ENCODE measurements at places on chromosomes 4 and X. TPM values are rescaled to one million over a fixed set of nuclear protein-coding genes. Genes with fewer than 3 reads are reported as not detected.

GRCh38 chr4:108428923-108429322 is 191.5 kb upstream of the RPL34 start:
- no peak overlapping the region for H3K4me3 ChIP-seq
- no peaks in the 10 kb centered on the region for H3K27me3 ChIP-seq
- no peak overlapping the region for H3K27ac ChIP-seq
- DNase-seq, result no peak
- H3K4me1 ChIP-seq, result peaks cover 38% of the 10 kb centered on the region
- peaks cover 3% of the 10 kb centered on the region for H3K36me3 ChIP-seq

DNA sequence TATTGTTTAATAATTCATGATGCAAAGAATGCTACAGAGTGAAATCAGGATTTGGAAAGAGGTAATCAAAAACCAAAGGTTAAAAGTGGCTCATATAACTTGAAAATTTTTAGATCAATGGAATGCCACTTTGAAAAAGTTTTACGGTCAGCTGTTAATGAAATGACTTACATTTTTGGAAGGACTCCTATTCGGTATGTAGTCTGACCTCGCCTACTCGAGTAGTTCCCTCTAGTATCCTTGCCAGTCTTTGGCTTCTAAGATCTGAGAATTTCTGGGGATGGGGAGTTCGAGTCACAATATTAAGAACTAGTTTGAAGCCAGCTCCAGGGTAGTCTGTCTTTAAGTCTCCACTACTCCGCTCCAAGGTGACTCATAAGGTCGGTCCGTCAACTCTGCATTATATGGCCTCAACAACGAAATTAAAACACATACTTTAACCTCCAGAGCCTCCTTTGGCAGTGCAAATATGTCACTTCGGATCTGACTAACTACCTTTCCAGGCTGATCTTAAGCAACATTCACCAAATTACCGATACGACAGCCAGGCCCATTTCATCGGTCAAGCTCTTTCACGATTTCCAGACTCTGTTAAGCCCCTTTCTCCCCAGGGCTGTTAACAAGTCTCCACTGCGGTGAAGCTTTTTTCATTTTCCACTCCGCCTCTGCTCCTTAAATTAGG is 733 bp upstream of the NAA15 start:
- peak overlapping the region; percentile 93 for H3K4me3 ChIP-seq
- H3K27ac ChIP-seq, result peak overlapping the region; percentile 95
- H3K27me3 ChIP-seq, result no peaks in the 10 kb centered on the region
- peaks cover 40% of the 10 kb centered on the region for H3K4me1 ChIP-seq
- no peak for DNase-seq

DNA sequence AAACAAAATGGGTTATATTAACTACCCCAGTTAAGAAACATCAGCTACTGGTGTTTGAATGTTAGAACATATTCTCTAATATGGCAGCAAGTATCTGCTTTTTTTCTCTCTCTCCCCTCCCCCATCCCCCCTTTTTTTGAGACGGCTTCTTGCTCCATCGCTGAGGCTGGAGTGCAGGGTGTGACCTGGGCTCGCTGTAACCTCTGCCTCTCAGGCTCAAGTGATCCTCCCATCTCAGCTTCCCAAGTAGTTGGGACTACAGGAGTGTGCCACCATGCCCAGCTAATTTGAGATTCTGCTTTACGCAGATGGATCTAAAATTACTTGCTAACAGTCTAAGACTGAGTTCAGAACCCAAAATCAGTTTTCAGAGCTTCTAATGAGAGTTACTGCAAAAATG is 101.9 kb downstream of the AFF1 start:
- no peak overlapping the region for H3K4me3 ChIP-seq
- H3K27me3 ChIP-seq, result no peaks in the 10 kb centered on the region
- H3K4me1 ChIP-seq, result peaks cover 14% of the 10 kb centered on the region
- peaks cover 3% of the 10 kb centered on the region for H3K36me3 ChIP-seq

DNA sequence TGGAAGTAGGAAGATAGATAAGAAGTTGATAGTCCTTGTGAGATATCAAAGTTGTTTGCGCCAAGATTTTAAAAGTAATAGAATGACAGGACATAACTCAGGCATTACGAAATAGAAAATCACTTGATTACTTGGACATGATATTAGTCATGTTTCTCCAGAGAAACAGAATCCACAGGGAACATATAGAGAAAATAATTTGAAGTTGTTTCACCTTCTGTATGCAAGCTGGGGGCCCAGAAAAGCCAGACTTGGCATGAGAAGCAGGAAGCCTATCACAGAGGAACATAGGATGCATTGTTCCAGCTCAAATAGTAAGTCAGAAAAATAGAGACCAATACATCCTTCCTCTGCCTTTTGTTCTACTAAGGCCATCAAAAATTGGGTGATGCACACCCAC is 715.9 kb downstream of the TECRL start:
- no peak for DNase-seq
- no peak overlapping the region for H3K4me3 ChIP-seq
- H3K27ac ChIP-seq, result no peak overlapping the region
- H3K27me3 ChIP-seq, result no peaks in the 10 kb centered on the region
- H3K4me1 ChIP-seq, result no peaks in the 10 kb centered on the region

DNA sequence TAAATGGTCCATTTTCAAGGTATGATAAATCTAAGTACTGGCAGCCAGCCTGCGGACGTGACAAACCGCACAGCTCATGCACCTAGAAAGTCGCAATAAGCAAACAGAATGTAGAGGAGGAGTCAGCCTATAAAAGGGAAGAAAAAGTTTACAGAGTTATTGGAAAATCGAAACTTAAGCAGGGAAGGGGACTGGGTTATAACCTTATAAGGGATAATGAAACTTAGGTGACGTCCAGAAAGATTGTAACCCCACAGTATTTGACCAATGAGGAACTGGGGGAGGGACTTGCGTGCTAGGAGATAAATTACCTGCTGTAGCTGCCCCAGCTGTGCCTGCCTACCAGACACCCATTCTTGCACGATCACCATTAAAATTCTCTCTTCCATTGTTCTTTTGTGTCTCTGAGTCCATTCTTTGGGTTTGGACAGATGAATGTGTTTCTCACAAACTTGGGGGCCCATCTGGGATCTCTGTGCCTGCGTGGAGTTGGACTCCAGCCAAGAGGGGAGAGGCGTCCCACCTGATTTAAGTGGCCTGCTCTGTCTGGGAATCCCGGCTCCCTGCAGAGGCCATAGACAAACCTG is 61.0 kb downstream of the ZCCHC12 start:
- no peak overlapping the region for H3K27ac ChIP-seq
- no peaks in the 10 kb centered on the region for H3K27me3 ChIP-seq
- no peak for DNase-seq
- no peaks in the 10 kb centered on the region for H3K36me3 ChIP-seq
- no peak overlapping the region for H3K4me3 ChIP-seq
- H3K4me1 ChIP-seq, result no peaks in the 10 kb centered on the region

GRCh38 chr4:69497886-69498395 is 2.2 kb upstream of the UGT2B4 start:
- no peak overlapping the region for H3K27ac ChIP-seq
- H3K27me3 ChIP-seq, result no peaks in the 10 kb centered on the region
- no peaks in the 10 kb centered on the region for H3K4me1 ChIP-seq
- H3K4me3 ChIP-seq, result no peak overlapping the region
- no peaks in the 10 kb centered on the region for H3K36me3 ChIP-seq

DNA sequence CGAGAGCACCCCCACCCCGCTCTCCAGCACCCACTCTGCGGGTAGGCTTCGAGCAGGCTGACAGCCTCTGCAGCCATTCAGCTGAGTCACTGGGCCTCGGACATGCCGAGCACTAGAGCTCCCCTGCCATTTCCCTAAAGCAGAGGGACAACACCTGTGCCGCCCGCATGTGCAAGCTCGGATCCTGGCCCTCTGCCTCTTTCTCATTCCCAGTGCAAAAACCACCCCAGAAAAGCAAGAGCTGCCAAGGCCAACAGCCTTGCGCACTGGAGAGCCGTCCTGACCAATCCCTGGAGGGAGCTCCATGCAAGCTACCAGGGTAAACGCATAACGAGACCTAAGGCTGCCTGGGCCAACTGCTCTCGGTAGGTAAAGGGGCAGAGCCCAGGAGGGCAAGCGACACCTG is 5.3 kb downstream of the HCFC1 start:
- no peaks in the 10 kb centered on the region for H3K27me3 ChIP-seq
- no peak for DNase-seq
- peaks cover 17% of the 10 kb centered on the region for H3K36me3 ChIP-seq
- peaks cover 6% of the 10 kb centered on the region for H3K4me1 ChIP-seq
- H3K4me3 ChIP-seq, result peak overlapping the region; percentile 100

DNA sequence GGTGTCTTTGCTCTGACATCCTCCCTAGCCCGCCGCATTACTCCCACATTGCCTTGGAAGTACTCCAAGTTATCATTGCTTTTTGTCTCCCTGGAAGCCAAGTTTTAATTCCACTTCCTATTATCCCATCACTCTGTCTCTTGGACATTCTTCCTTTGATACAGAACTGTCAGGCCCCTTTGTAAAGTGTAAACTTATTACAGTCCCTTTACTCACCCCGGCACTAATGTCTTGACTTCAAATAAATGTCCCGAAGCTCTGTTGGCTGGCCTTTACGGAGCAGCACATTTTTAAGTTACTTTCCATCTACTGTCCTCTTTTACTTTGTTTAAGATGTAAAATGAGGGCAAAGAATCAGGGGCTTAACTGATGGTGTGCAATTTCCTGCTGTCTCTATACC is 223.5 kb upstream of the IGFBP7 start:
- DNase-seq, result no peak
- no peak overlapping the region for H3K27ac ChIP-seq
- H3K4me3 ChIP-seq, result no peak overlapping the region
- no peaks in the 10 kb centered on the region for H3K36me3 ChIP-seq
- H3K27me3 ChIP-seq, result no peaks in the 10 kb centered on the region

- peaks cover 21% of the 10 kb centered on the region for H3K27me3 ChIP-seq
- no peaks in the 10 kb centered on the region for H3K4me1 ChIP-seq
- no peak overlapping the region for H3K27ac ChIP-seq
- DNase-seq, result no peak
These were observed 5.3 kb upstream of the FGA start for GRCh38 chr4:154595807-154596206.

- H3K36me3 ChIP-seq, result no peaks in the 10 kb centered on the region
- no peak for DNase-seq
- H3K4me3 ChIP-seq, result no peak overlapping the region
- no peak overlapping the region for H3K27ac ChIP-seq
These were observed 57.8 kb upstream of the XAGE1B start for GRCh38 chrX:52574416-52575275.

DNA sequence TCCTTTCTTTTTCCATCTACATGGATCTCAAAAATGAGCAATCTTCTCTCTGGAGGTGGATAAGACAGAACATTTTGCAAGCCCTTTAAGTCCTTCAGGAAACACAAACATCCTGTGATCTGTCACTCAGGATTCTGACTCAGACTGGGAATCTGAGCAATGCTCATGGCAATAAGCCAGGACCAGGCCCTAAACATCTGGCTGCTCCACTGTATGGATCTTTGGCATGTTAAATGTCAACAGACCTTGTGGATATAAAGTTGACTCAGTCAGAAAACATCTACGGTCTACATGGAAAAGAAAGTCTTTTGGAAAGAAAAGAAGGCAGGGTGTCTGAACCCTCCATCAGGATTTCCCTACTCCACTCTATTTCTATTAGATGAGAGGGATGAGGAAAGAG is 17.8 kb upstream of the CHIC2 start:
- no peaks in the 10 kb centered on the region for H3K36me3 ChIP-seq
- H3K4me1 ChIP-seq, result no peaks in the 10 kb centered on the region
- H3K27me3 ChIP-seq, result peaks cover 18% of the 10 kb centered on the region
- no peak overlapping the region for H3K27ac ChIP-seq

DNA sequence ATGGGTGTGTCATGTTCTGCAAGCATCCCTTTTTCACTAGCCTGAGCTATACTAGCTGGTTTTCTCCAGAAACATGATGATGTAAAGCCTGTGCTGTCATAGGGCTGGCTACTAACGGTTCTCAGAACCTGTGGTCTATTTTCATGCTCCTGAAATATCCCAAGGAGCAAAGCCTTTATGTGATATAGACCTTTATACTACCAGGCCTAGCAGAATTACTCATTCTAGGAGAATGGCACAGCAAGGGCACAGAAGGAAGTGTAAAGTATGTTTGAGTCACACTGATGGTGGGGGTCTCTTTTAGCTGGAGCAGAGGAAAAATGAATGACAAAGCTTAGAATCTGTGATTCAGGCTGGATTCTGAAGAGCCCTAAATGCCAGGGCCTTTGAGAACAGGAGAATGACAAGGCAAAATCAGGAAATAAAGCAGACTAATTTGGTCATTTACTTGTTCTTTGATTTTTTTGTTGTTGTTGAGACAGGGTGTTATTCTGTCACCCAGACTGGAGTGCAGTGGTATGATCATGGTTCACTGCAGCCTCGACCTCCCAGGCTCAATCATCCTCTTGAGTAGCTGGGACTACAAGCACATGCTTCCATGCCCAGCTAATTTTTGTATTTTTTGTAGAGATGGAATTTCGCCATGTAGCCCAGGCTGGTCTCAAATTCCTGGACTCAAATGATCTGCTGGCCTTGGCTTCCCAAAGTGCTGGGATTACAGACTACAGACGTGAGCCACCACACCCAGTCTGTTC is 11.8 kb downstream of the TCEAL1 start:
- no peaks in the 10 kb centered on the region for H3K36me3 ChIP-seq
- H3K4me3 ChIP-seq, result no peak overlapping the region
- no peak overlapping the region for H3K27ac ChIP-seq
- DNase-seq, result no peak
- no peaks in the 10 kb centered on the region for H3K4me1 ChIP-seq

GRCh38 chr4:183986291-183986970 is 81.3 kb downstream of the STOX2 start:
- H3K4me3 ChIP-seq, result no peak overlapping the region
- H3K36me3 ChIP-seq, result no peaks in the 10 kb centered on the region
- peaks cover 3% of the 10 kb centered on the region for H3K4me1 ChIP-seq
- no peak overlapping the region for H3K27ac ChIP-seq
- no peak for DNase-seq

DNA sequence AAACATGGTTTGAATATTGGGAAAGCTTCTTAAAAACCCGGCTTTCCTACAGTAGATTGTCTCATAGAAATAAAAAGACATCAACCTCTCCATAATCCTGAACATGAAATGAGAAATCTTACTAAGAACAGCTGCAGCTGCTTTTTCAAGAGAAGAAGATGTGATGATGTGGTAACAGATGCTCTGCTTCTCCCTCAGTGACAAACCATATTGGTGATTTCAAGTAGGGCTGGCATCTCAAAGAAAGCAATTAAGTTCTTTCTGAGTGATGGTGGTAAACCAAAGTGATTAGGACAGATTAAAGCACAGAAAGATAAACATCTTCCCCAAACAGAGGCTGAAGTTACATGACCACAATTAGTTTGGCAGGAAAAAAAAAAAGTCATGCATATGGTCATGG is 1477.7 kb downstream of the RAPGEF2 start:
- no peaks in the 10 kb centered on the region for H3K36me3 ChIP-seq
- no peak overlapping the region for H3K27ac ChIP-seq
- DNase-seq, result no peak

Gene TRIM60
- not detected for total RNA-seq

Gene DCLK2
- not detected for total RNA-seq

Gene MAGEA11
- not detected for total RNA-seq

Gene TBX22
- not detected for total RNA-seq

Gene CENPVL2
- total RNA-seq, result not detected

Gene PAGE5
- total RNA-seq, result 0.85 TPM

Gene DMRTC1
- total RNA-seq, result 0.31 TPM

Data from activated naive CD8-positive, alpha-beta T cell treated with anti-CD3 and anti-CD28 coated beads, Interleukin-2, amount 10 ng/mL, durations not matched to agents 7 days and 5 days (primary cell).